Breast epithelium (tissue), 4 donors: ENCODE measurements at places on chromosomes 6 and 20. TPM values are rescaled to one million over a fixed set of nuclear protein-coding genes. Genes with fewer than 3 reads are reported as not detected.

- DNase-seq = no peak
These were observed 1359.4 kb upstream of the GJE1 start for GRCh38 chr6:140773276-140773675.

- DNase-seq = no peak
These were observed 58.7 kb downstream of the VEGFA start for GRCh38 chr6:43828711-43829110.

SPATS1 gene
- not detected for total RNA-seq

GPRC6A gene
- total RNA-seq = not detected

GRCh38 chr20:60091861-60092260, 133.6 kb downstream of the CDH26 start:
- DNase-seq = no peak

DNA sequence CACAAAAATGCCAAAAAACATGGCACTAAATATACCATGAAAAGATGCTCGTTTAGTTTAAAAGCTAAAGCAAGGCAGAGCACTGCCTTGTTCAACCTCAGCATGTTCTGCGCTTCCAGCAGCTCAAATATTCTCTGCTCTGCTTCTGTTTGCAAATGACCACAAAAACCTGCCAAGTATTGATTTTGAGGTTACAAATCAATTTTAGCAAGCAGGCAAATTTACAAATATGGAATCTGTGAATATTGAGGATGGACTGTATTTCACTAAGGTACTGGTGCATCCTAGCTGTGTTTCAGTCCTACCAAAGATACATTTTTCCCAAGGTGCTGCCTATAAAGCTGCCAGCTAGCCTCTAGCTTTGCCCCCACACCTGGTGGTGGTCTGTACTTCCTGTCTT, 449.9 kb downstream of the PREX1 start:
- DNase-seq = no peak

- DNase-seq = peak; percentile 45
These were observed 31.1 kb downstream of the NCOA7 start for GRCh38 chr6:125821825-125822281.

DNA sequence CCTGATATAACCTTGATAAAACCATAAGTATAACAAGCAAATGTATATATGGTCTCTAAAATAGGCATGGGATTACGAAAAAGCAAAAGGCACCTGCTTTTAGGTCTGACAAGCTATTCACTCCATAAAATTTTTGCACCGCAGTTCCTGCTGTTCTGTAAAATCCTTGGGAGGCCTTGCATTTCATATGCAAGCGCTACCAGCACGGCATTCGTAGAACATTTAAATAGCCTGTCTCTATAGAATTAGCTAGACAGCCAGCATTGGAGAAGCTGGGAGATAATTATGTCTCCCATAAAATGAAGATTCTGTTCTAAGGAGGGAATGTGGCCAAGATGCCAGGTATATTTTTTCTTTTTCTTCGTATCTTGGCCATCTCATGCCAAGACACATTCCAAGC, 64.5 kb upstream of the ATXN1 start:
- no peak for DNase-seq

GRCh38 chr6:21604081-21604480, 10.5 kb downstream of the SOX4 start:
- no peak for DNase-seq

DNA sequence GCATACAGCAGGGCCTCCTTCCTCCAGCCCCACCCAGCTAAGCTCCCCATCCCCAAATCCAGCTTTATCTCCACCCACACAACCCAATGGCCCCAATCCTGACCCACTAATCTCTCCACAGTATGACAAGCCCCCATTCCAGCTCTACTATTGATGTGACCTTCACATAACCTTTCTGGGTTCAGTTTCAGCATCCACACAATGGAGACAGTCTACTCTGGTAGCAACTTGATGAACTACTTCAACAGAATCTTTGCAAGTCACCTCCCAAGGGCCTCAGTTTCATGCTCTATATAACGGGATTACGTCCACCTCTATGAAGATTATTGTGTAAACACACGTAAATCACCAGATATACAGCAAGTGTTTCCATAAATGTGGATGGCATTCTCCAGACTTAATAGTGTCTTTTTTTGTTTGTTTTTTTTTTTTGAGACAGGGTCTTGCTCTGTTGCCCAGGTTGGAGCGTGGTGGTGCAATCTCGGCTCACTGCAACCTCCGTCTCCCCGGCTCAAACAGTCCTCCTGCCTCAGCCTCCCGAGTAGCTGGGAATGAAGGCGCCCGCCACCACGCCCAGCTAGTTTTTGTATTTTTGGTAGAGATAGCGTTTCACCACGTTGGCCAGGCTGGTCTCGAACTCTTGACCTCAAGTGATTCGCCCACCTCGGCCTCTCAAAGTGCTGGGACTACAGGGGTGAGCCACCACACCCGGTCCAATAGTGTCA, 1.4 kb downstream of the AHCY start:
- DNase-seq = no peak

PMEPA1 gene
- 9.2 TPM for total RNA-seq

DNA sequence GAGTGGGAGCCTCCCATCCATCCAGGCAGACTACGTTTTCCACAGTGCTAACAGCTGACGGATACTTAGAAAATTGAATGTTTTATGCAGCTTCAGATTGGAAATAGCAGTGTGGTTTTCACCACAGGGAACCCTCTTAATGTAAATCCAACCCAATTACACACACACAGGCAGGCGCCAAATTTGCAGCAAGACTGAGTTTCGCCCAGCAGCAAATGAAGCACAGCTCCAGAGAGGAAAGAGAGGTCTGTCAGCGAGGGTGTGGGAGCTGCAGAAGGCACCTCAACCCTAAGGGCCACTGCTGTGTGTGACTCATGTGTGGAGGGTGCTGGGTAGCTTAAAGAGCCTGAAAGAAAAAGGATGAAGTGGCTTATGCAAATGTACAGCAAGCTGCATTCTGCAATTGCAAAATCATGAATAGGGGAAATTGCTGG, 365.7 kb downstream of the MAFB start:
- DNase-seq = no peak

GRCh38 chr6:159439651-159440050, 253.4 kb downstream of the SOD2 start:
- no peak for DNase-seq

DNA sequence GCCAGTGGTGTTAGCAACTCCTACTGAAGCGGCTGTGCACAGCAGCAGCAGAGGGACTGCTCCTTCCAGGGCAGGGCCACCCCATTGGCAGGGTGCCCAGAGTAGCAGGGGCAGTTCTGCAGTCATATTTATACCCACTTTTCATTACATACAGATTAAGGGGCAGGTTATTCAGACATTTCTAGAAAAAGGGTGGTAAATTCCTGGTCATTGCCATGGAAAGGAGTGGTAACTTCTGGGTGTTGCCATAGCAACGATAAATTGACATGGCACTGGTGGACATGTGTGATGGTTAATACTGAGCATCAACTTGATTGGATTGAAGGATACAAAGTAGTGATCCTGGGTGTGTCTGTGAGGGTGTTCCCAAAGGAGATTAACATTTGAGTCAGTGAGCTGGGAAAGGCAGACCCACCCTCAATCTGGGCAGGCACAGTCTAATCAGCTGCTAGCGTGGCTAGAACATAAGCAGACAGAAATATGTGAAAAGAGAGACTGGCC, 45.0 kb downstream of the IYD start:
- DNase-seq = no peak

DNA sequence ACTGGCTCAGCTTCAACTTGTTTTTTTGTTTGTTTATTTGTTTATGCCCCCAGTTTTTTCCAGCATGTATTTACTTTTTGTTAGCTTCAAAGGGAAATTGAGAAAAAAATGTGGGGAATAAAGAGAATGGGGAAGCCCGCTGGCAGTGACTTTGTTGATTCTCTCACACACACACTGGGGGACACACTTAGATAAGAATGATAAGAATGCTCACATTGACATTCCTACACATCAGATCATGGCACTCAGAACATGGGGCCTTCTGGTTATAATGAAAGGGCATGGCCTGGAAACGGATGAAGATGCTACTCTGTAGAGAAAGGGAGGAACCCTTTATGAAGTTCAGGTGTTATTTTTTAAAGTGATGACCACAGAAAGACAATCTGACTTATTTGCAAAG, 15.6 kb upstream of the DAAM2 start:
- no peak for DNase-seq

TREM1 gene
- total RNA-seq = 1.3 TPM

- no peak for DNase-seq
These were observed 1.8 kb upstream of the VIP start for GRCh38 chr6:152748843-152749242.

DNA sequence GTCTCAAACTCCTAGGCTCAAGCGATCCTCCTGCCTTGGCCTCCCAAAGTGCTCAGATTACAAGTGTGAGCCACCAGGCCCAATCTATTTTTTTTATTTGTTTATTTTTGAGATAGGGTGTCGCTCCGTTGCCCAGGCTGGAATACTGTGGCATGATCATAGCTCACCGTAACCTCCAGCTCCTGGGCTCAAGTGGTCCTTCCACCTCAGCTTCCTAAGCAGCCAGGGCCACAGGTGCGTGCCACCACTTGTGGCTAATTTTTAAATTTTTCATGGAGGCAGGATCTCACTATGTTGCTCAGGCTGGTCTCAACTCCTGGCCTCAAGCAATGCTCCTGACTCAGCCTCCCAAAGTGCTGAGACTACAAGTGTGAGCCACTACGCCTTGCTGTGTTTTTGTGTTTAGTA, 9.8 kb downstream of the KIF3B start:
- DNase-seq = no peak

SOX18 gene
- total RNA-seq = 3.2 TPM

MLIP gene
- 4.5 TPM for total RNA-seq

DNA sequence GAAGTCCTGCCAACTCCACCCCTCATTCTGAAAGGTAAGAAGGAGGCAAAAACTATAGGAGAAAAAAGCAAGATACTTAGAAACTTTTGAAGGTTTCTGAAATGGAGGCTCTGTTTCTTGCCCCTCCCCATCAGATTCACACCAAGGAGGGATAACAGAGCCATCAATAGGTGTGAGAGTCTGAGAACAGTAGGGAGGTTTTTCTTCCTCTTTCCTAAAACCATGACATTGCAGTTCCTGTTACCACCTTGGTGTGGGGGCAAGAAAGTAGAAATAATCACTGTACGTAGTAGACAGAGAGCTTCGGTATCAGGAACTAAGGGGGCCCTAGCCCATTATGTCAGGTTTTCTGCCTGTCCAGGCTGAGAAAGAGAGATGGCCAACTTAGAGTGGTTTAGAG, 333.3 kb upstream of the SYNCRIP start:
- no peak for DNase-seq

GRCh38 chr6:28269492-28269891, 2.5 kb downstream of the ZSCAN26 start:
- DNase-seq = no peak

- DNase-seq = no peak
These were observed 52.1 kb upstream of the FBXO30 start for GRCh38 chr6:145866456-145867396.

PDYN gene
- total RNA-seq = not detected

GRCh38 chr20:44819936-44820335, 9.6 kb upstream of the RIMS4 start:
- DNase-seq = no peak

GRCh38 chr6:138486249-138487101, 12.8 kb downstream of the NHSL1 start:
- no peak for DNase-seq

DNA sequence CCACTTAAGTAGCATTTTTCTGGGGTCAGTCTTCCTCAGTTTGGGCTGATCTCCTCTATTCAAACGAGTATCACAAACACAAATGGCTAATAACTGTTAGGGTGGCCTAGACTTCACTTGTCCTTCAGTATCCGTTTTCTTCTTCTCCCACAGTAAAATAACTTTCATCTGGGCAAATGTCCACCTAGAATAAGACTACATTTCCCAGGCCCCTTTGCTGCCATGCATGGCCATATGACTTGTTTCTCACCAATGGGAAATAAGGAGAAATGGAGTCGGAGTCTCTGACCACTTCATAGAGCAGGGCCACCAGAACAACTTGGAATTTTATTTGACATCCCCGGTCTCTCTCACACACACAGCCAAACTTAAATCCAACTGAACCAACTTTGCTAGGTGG, 51.4 kb downstream of the SULF2 start:
- no peak for DNase-seq

GRCh38 chr20:62860924-62861691, 514 bp downstream of the TCFL5 start:
- no peak for DNase-seq

- DNase-seq = no peak
These were observed 214.7 kb upstream of the PROKR2 start for GRCh38 chr20:5531318-5532081.

GRCh38 chr6:70168681-70169377, 134.1 kb downstream of the COL9A1 start:
- DNase-seq = no peak

DNA sequence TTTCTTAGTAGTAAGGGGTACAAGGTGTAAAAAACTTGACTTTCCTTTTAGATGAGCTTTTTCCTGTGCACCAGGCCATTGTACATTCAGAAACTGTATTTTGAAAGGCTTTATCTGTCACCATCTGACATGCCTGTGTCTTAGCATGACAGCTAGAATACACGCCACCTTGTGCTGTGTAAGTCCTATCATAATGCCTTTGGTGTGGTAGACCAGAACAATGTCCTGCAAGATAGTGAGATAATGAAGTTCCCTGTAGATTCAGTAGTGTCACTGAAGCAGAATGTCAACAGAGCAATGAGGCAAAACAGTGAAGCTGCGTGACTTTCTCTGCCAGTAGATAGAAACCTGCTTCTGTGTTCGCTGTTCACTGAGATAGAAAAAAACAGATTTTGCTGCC, 105.8 kb downstream of the JAG1 start:
- DNase-seq = no peak

DNA sequence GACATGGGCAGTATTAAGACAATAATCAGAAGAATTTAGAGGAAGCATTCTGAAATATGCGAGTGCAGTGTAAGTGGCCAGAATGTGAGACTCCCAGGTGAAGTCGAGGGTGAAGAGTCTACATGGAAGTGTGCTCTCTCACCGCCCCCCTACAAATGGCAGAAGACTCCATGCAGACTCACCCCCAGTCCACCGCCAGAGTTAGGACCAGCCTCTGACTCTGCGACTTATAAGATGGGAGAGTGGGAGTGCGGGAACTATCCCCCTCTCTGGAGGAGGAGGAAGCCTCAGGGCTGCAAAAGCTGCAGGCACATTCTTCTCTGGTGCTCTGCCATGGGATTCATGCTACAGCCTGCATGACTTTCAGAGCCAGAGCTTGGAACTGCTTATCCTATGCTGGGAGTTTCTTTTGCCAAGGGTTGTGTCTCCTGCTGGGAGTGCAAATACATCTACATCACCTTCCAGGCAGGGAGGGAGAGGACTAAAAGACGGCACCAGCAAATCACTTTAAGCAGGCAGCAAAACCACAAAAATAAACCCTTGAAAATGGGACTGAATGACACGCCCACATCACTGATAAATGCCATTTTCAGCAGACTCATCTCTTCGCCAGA, 206.7 kb upstream of the SULF2 start:
- no peak for DNase-seq

TP53TG5 gene
- total RNA-seq = not detected

DNA sequence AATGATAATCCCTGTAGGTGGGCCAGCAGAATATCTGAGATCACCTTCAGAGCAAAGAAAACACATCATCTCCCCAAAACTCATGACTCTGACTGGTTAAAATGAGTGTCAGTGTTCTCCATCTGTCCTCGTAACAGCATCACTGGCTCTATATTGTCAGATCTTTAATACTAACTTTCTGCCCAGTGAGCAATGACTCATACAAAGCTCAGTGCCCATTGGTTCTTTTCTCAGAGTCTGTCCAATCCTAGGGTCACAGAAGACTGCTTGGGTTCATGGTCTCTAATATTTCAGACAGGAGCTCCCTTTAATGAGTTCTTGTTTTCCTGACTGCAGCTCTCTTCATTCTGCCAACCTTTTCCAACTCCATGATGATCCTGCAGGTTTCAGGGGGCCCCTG, 36.4 kb downstream of the HLA-DPB1 start:
- DNase-seq = no peak

- DNase-seq = no peak
These were observed 33.8 kb upstream of the CTAGE9 start for GRCh38 chr6:131744432-131745287.
